ENCODE measurements at places on chromosomes 3 and 15.

DNA sequence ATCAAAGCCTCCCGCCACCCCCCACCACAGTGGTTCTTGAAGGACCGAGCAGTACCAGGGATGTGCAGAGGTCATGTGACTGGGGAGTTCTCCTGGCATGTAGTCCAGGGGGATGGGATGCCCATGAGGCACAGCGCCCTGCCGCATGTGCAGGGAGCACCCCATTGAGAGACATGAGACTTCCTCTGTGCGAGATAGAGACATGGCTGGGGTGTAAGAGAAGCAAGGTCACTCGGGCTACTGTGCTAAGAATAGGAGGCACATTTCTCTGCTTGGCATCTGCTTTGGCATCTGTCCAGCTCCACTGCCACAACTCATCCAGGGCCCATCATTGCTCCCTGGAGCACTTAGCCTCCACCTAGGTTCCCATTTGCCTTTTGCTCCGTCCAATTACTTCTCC lies 2.4 kb upstream of the CYP1A1 start:
- no peak overlapping the region for H3K4me3 ChIP-seq
- no peak for DNase-seq
- no peak overlapping the region for H3K27ac ChIP-seq
- peaks cover 19% of the 10 kb centered on the region for H3K4me1 ChIP-seq
- H3K36me3 ChIP-seq, result no peaks in the 10 kb centered on the region
- peaks cover 67% of the 10 kb centered on the region for H3K27me3 ChIP-seq

DNA sequence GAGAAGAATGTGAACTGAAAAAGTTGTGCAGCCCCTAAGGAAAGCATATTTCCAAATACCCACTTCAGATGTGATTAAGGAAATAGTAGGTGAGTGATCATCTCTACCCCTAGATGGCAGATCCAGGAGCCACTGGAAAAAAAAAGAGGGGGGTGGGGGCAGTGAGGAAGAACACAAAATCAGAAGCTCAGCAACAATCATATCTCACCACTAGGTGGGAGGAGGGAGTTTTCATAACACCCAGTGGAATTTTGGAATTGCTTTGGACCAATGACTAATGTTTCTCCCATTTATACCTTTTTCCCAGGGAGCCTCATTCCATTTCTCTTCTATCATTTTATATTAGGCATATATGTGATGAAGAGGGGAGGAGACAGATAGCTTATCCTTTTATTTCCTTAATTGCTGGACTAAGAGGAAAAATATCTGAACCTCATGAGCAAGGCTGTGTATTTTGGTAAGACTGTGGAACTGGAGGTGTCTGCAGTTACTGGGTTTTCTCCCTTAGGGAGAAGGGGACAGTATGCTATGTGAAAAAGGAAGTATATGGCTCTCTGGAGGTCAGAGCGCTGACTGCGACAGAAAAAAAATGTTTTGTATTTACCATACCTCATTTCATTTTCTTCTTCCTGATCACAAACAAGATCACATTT lies 363.4 kb downstream of the GAP43 start:
- DNase-seq, result no peak
- no peaks in the 10 kb centered on the region for H3K36me3 ChIP-seq
- no peaks in the 10 kb centered on the region for H3K4me1 ChIP-seq
- no peak overlapping the region for H3K4me3 ChIP-seq
- H3K27me3 ChIP-seq, result no peaks in the 10 kb centered on the region

DNA sequence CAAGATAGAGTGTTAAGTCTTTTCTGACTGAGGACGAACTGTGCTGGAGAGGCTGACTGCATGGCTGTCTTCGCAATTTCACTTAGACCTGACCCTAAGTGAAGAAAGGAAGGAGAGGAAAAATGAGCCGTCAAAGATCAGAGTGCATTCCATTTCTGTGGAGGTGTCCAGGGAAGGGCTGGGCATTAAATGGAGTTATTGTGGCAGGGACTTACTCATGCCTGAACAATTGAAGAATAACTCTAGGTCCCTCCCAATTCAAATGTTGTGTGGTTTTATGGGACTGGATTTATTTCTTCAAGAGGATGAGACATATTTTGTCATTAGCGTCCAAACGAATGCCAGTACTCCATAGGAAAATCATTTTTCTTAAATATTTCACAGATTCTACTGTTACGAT lies 187.3 kb upstream of the CFAP20DC start:
- DNase-seq, result no peak
- H3K4me3 ChIP-seq, result no peak overlapping the region
- no peaks in the 10 kb centered on the region for H3K4me1 ChIP-seq
- H3K27me3 ChIP-seq, result no peaks in the 10 kb centered on the region

DNA sequence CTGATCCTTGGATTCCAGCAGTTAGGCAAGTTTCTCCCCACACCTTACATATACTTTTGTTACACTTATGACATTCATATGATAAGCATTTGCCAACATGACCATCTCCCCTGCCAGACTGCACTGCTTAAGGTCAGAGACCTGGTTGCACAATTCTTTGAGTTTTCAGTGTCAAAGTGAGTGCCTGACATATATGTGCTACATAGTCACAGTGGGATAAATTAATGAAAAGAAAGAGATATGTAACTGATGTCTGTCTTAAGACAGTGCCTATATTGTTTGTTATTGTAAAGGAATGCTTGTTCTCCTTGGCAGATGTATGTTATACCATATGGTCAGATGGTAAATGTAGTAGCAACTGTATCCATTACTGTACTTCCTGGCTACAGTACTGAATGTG lies 3.5 kb upstream of the DCUN1D1 start:
- H3K4me3 ChIP-seq, result no peak overlapping the region
- peaks cover 8% of the 10 kb centered on the region for H3K4me1 ChIP-seq
- no peak overlapping the region for H3K27ac ChIP-seq
- no peaks in the 10 kb centered on the region for H3K27me3 ChIP-seq

DNA sequence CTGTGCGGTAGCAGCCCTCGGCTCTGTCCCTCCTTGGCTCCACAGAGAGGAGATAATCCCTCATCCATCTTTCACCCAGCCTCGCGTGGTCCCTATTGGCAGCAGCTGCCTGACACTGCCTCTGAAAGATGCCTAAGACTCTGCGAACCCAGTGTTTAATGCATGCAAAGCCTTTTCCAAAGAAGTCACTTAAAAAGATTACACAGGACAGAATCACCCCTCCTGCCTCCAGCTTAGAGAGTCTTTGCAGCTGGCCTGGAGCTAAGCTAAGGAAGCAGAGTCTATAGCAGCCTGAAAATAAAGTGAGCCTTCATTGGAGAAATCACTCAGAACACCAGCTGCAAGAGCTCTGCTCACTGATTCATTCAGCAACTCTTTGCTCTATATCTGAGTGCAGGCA lies 247.2 kb downstream of the SHQ1 start:
- no peaks in the 10 kb centered on the region for H3K36me3 ChIP-seq
- peaks cover 2% of the 10 kb centered on the region for H3K4me1 ChIP-seq
- DNase-seq, result no peak
- H3K4me3 ChIP-seq, result no peak overlapping the region
- H3K27me3 ChIP-seq, result no peaks in the 10 kb centered on the region

DNA sequence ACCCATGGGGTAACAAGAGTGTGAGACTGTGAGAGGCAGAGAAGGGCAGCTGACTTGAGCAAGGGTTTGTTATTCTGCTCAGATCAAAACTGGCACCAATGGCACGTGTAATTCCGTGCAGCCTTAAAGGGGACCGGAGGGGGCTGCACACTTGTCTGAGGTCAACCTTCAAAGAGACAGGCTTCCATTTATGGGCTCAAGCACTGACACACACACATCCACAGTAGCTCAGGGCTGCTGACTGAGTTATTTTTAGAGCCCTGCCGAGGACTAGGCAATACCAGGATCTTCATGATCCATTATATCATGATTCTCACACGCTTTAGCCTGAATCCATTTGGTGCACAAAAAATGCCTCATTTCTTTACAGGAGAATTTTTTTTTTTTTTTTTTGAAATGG lies 20.6 kb upstream of the SPTBN5 start:
- no peak overlapping the region for H3K4me3 ChIP-seq
- no peak for DNase-seq
- H3K4me1 ChIP-seq, result peaks cover 34% of the 10 kb centered on the region
- no peaks in the 10 kb centered on the region for H3K27me3 ChIP-seq

GRCh38 chr3:147529551-147529950 lies 120.4 kb downstream of the ZIC1 start:
- H3K27ac ChIP-seq, result no peak overlapping the region
- no peaks in the 10 kb centered on the region for H3K27me3 ChIP-seq
- H3K36me3 ChIP-seq, result no peaks in the 10 kb centered on the region
- no peak for DNase-seq
- H3K4me3 ChIP-seq, result no peak overlapping the region

- H3K4me3 ChIP-seq, result no peak overlapping the region
- no peaks in the 10 kb centered on the region for H3K36me3 ChIP-seq
- no peak overlapping the region for H3K27ac ChIP-seq
- H3K27me3 ChIP-seq, result no peaks in the 10 kb centered on the region
- no peak for DNase-seq
- H3K4me1 ChIP-seq, result no peaks in the 10 kb centered on the region
These were observed 870.3 kb downstream of the NAALADL2 start for GRCh38 chr3:175729466-175729865.

DNA sequence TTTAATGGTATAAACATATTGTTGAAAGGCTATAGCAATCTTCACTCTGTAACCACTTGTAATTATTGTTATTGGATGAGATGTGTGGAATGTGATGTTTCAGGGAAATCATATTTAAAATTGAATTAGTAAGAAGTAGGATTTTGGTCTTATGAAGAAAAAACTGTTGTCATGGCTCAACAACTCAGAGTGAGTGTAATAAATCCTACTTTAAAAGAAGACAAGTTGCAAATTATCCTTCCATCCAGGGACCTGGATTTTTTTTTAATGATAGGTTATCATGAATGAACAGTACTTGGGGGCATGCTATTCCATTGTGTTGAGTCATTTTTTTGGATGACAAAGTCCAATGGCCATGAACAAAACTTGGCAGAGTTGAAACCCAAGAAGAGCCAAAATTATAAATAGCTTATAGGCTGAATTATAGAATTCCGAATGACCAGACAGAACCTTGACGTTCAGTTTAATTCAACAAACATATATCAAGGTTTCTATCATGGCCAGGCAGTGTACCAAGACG lies 625.5 kb upstream of the ZNF717 start:
- DNase-seq, result no peak
- H3K27me3 ChIP-seq, result no peaks in the 10 kb centered on the region
- no peak overlapping the region for H3K4me3 ChIP-seq

DNA sequence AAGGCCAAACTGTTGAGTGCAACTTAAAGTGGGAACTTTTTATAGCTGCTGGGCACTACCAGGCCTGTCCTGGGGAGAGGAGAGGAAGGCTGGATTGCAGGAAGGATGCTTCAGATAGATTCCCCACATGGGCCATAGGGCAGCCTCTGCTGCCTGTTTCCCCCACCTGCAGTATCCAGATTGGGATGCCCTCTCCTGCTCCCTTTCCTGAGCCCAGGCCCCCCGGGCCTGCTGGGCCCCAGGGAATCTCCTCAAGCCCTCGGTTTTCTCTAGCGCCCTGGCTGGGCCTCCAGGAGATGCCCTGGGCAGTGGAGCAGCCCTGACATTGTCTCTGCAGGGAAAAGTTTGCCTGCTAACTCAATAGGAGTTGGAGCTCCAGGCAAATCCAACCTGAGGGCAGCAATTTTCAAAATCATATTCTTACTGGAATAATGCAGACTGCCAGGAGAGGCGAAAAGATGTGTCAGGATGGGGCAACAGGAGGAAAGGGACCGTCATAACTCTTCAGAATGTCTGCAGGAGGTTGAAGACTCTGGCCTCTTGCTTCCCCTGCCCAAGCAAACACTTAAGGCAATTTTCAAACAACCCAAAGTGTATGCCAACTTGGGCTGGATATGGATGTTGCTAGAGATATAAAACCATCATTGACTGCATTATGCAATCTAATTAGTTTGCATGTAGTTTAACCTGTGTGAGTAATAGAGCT lies 4.4 kb downstream of the NR2F2 start:
- no peaks in the 10 kb centered on the region for H3K4me1 ChIP-seq
- H3K36me3 ChIP-seq, result peaks cover 7% of the 10 kb centered on the region
- no peaks in the 10 kb centered on the region for H3K27me3 ChIP-seq
- peak overlapping the region; percentile 89 for H3K4me3 ChIP-seq
- DNase-seq, result no peak
- peak overlapping the region; percentile 95 for H3K27ac ChIP-seq

- H3K4me3 ChIP-seq, result no peak overlapping the region
- H3K36me3 ChIP-seq, result no peaks in the 10 kb centered on the region
- peak overlapping the region; percentile 57 for H3K27ac ChIP-seq
- H3K27me3 ChIP-seq, result no peaks in the 10 kb centered on the region
- no peak for DNase-seq
These were observed 43.3 kb downstream of the TGFBR2 start for GRCh38 chr3:30649572-30650318.

- no peak overlapping the region for H3K4me3 ChIP-seq
- H3K27me3 ChIP-seq, result no peaks in the 10 kb centered on the region
- H3K27ac ChIP-seq, result no peak overlapping the region
- DNase-seq, result no peak
- no peaks in the 10 kb centered on the region for H3K4me1 ChIP-seq
- H3K36me3 ChIP-seq, result no peaks in the 10 kb centered on the region
These were observed 86.4 kb downstream of the NSMCE3 start for GRCh38 chr15:29183071-29183831.

DNA sequence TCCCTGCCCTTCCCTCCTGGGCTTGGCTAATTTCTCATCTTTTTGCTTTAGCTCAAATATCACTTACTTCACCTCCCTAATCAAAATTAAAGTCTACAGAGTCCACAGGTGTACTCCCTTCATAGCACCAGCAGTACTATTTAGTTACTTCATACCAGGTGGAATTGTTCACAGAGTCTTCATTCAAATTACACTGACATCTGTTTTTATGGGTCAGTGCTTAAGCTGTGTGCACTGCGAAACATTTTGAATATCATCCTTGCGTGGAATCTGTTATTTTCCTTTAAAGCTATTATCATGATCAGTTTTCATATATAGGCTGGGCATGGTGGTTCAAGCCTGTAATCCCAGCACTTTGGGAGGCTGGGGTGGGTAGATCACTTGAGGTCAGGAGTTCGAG lies 2.7 kb upstream of the SERF2 start:
- no peak for DNase-seq
- H3K4me1 ChIP-seq, result peaks cover 8% of the 10 kb centered on the region
- H3K27me3 ChIP-seq, result no peaks in the 10 kb centered on the region
- H3K27ac ChIP-seq, result no peak overlapping the region

- H3K36me3 ChIP-seq, result peaks cover 20% of the 10 kb centered on the region
- no peak for DNase-seq
- no peaks in the 10 kb centered on the region for H3K27me3 ChIP-seq
- H3K4me3 ChIP-seq, result no peak overlapping the region
- no peak overlapping the region for H3K27ac ChIP-seq
These were observed 87.2 kb downstream of the DNAJC13 start for GRCh38 chr3:132504375-132504933.

- H3K36me3 ChIP-seq, result no peaks in the 10 kb centered on the region
- H3K27ac ChIP-seq, result no peak overlapping the region
- no peaks in the 10 kb centered on the region for H3K27me3 ChIP-seq
- no peak for DNase-seq
- H3K4me1 ChIP-seq, result no peaks in the 10 kb centered on the region
- no peak overlapping the region for H3K4me3 ChIP-seq
These were observed 64.2 kb upstream of the PYGO1 start for GRCh38 chr15:55652359-55652758.

DNA sequence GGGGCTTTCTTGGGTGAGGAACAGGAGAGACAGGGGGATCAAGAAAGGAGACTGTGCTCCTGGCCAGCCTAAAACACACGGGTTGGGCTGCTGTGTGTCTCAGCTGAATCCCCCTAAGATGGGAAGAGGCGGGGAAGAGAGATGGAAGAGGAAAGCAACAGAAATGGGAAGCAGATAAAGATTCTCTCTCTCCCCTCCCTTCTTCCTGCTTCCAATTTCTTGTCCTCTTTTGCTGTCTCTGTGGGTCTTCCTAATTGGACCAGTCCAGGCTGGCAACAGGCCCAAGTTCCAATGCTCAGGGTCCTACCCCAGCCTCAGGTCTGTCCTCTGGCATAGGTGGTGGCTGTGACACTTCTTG lies 7.1 kb downstream of the ISLR2 start:
- no peak overlapping the region for H3K4me3 ChIP-seq
- H3K27me3 ChIP-seq, result no peaks in the 10 kb centered on the region
- H3K27ac ChIP-seq, result no peak overlapping the region
- DNase-seq, result no peak
